ENCODE measurements at places on chromosomes 7 and 10.

GRCh38 chr7:93914581-93915066 lies 6.9 kb upstream of the GNG11 start:
- peak; percentile 43 for DNase-seq

DNA sequence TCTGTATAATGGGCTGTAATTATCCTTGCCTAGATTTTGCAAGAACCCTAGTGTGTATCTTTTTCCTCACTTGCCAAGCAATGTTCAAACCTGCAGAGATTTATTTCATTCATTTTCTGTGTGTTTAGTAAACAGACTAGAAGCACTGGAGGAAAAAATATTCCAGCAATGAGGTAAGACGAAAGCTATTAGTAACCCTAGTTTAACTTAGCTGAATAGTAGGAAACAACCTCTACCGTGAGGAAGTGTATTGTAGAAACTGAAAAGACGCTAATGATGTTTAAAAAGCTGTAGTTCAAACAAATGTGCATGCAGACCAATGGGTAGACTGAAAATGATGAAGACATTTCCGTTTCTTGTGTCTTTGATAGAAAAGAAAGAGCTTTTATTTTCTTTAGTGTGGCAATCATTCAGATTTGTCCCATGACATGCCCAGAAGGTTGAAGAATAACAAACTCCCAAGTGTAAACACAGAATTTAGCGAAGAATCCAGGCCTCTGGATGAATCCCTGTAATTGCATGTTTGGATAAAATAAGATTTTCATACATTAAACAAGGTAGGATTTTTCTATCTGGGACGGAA lies 20.7 kb downstream of the CAV1 start:
- no peak for DNase-seq

DNA sequence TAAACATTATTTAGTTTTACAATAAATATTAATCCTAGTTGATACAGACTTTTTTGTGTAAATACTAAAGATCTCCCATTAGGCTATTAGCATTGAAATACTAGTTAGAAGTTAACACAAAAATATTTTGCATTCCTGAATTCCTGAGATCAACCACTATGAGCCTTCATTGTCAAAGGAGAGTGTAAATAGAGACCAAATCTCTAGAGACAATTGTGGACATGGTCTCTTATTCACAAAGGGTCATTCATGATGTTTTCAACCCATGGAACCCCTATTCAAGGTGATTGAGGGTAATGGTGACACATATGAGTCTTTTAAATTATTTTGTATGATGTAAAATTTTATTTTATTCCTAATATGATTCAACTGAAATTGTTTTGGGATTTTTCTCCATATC lies 1454.8 kb upstream of the LRRTM3 start:
- no peak for DNase-seq

- no peak for DNase-seq
These were observed 38.9 kb downstream of the BRAF start for GRCh38 chr7:140885735-140886334.

DNA sequence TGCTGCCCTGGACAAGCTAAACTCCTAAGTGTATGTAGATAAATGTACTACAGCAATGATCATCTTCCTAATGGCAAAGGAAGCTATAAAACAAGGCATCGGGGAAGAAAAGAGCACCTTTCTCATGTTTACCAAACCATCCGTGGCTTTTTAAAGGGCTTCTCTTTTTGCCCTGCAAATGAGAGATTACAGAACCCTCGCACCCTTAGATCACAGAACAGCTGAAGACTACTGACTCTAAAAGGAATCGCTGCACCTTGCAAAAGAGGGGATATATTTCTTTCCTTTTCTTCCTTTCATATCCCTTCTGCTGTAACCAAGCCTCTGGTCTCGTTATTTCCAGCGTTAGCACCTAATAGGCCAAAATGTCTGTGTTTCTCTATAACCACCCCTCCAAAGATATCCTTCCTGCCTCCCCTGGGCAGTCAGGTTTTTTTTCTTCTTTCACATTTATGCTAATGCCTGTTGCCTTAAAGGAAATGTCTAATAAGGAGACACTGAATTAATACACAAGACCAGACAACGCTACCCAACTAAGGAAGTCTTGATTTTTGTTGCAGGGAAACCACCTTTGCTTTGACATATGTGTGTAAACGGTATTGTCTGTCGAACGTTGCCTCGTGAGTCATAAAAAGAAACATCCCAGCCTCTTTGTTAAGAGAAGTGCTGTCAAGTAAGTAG lies 10.5 kb downstream of the ST8SIA6 start:
- no peak for DNase-seq

DNA sequence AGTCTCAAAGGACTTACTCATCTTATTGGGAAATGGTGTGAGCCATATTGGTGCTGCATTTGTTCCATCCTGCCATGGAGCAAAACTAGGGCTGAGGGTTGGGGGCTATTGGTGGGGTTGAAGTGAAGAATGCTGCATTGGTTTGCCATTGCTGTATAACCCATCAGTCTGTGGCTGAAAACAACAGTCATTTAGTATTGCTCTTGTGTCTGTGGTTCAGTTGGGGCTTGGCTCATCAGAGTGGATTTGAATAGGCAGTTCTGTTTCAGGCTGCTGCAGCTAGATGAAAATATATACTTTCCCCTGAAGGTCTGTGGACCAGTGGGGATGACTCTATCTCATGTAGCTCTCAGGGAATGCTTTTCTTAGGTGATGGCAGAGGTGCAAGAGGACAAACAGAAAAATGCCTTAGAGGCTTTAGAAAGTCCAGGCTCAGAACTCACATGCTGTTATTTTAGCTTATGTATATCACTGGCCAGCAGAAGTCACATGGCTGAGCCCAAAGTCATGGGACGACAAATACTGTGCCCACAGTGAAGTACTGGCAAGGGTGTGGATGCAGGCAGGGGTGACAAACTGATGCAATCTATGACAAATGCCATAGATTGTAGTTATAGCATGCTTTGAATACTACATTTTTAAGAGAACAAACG lies 15.2 kb upstream of the EXOC6 start:
- DNase-seq = peak; percentile 48

GRCh38 chr10:103584216-103585010 lies 90.9 kb downstream of the NEURL1 start:
- peak; percentile 58 for DNase-seq

DNA sequence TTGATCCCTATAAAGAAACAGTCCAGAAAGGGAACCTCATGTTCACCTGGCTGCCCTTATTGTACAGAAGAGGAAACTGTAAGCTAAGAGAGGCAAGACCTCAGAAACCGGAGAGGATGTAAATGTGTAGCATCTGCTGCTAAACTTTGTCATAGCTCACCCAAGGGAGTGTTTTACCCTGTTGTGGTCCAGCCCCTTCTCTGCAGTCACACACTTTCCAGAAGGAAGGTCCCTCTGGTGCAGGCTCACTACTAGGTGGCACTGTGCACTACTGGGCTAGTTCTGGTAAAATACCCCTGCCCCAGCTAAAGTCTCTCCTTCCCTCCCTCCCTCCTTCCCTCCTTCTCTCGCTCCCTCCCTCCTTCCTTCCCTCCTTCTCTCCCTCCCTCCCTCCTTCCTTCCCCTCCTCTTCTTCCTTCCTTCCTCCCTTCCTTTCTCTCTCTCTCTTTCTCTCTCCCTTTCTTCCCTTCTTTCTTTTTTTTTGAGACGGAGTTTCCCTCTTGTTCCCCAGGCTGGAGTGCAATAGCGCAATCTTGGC lies 42.5 kb upstream of the LCOR start:
- peak; percentile 43 for DNase-seq

GRCh38 chr10:86666538-86666937 lies 1.8 kb upstream of the LDB3 start:
- DNase-seq = no peak

DNA sequence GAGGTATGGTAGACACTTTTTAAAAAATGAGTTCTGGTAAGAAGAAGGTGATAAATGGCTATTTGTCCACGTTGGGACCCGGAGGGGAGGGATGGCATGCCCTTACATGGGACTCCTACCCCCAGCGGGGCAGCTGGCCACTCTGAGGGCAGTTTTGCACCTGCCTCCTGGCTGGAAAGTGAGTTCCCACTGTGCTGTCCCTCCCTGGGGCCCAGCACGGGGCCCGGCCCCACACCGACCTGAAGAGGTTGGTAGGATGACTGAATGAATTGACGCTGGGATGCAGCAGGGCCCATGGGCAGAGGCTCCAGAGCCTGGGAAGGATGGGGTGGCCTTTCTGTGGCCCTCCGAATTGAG lies 601 bp upstream of the AEBP1 start:
- no peak for DNase-seq

- no peak for DNase-seq
These were observed 145.7 kb downstream of the C10orf105 start for GRCh38 chr10:71573562-71574518.

GRCh38 chr7:118327174-118327573 lies 102.7 kb downstream of the ANKRD7 start:
- DNase-seq = no peak

DNA sequence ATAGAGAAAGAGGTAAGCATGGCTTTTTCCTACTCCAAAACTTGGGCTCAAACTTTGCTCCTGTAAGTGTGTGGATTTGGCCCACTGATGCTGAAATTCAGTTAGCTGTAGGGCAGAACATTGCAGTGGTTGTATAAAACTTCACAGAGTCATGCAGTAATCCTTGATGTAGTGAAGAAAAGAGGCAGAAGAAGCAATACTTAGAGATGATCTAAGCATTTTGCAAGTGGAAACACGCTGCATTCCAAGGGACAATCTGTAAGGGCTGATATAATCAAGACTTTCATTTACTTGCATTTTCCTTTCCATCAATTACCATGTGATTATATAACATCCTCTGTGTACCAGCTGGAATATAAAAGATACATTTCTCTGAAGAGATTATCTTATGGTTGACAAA lies 338.8 kb downstream of the DNAJB9 start:
- no peak for DNase-seq

GRCh38 chr7:130741331-130741995 lies 7.5 kb upstream of the KLF14 start:
- DNase-seq = no peak

- DNase-seq = peak; percentile 30
These were observed 33.6 kb downstream of the CNTNAP2 start for GRCh38 chr7:146150153-146150552.

- no peak for DNase-seq
These were observed 3.3 kb downstream of the REPIN1 start for GRCh38 chr7:150371996-150372270.

DNA sequence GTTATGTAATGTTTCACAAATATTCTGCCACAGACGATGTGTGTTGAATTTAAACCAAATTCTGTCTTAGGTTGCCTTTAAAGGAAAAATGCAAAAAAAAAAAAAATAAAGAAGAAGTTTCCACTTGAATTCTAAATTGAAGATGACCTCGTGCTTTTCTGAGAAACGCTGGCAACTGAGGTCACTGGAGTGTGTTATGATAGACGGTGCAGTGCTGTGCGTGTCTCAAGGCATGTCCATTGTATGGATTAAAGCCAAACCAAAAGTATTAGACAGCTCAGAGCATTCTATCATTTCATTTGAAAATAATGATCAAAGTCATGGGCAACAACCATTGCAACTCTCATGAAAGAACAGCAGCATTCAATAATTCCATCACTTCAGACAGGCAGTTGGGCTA lies 483.9 kb downstream of the GRM8 start:
- DNase-seq = peak; percentile 33

- no peak for DNase-seq
These were observed 1211.3 kb downstream of the REEP3 start for GRCh38 chr10:64732372-64732957.

DNA sequence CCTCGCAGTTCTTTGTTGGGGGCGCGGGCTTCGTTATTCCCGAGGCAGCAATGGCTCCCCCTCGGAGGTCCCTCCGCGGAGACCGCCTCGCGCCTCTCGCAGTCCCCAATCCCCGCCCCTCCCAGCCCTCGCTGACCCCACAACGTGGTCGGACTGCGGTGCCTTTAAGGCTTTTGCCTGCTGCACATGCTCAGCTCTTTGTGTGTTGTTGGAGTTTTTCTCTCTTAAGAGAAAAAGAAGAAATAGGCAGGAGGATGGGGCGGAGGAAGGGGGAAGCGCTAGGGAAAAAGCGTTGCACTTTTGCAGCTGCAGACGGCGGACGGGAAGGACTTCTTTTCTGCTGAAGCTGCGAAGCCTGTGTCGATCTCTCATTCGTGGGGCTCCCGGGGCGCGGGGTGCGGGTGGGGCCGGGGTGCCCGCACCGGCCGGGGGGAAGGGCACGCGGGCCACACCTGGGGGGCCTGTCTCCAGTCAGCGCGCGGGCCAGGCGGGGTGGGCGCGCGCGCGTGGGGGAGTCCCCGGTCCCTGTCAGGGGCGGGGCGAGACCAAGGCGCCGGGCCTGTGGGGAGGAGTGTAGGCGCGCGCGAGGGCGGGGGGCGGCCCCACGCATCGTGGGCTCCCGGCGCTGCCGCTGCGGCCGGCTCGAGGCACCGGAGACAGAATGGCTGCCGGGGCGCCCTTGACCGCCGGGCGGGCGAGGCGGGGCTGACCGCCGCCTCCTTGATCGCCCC lies 445 bp upstream of the ATRNL1 start:
- DNase-seq = peak; percentile 58

DNA sequence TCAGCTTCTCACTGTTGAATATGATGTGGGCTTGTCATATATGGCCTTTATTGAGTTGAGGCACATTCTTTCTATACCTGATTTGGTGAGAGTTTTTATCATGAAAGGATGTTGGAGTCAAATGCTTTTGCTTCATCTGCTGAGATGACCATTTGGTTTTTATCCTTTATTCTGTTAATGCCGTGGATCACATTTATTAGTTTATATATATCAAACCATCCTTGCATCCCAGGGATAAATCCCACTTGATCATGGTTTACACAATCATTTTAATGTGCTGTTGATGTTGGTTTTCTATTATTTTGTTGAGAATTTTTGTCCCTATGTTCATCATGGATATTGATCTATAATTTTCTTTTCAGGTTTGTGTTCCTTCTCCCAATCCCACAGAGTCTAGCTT lies 67.0 kb downstream of the EBLN1 start:
- DNase-seq = no peak

- DNase-seq = no peak
These were observed 1397.6 kb downstream of the GATA3 start for GRCh38 chr10:9452056-9452455.

DNA sequence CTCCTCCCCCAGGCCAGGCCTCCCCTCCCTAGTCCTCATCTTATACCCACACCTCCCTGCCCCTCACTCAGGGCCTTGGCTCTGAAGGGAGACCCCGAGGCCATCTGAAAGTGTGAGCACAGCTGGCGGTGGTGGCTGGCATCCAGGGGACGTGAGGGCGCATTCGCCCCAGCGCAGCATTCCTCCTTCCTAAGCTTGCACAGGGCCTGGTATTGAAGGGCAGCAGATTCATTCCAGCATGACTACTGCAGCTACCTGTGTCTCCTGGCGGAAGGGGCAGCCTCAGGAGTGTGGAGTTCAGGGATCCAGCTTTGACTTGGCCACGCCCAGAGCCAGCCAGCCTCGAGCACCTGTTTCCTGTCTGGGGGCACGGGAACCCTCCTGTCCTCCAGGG lies 72.6 kb downstream of the PARP12 start:
- DNase-seq = no peak

GRCh38 chr7:4939971-4940728 lies 18.8 kb downstream of the MMD2 start:
- no peak for DNase-seq

- DNase-seq = no peak
These were observed 4.8 kb downstream of the LAMB1 start for GRCh38 chr7:107998150-107998549.

- DNase-seq = no peak
These were observed 37.6 kb downstream of the KCNH2 start for GRCh38 chr7:150940431-150941102.

Data from fibroblast of skin of scalp (primary cell).